ENCODE measurements at places on chromosomes 13 and 19.

- DNase-seq, result peak; percentile 38
These were observed 21.0 kb downstream of the TNFSF9 start for GRCh38 chr19:6551607-6552450.

DNA sequence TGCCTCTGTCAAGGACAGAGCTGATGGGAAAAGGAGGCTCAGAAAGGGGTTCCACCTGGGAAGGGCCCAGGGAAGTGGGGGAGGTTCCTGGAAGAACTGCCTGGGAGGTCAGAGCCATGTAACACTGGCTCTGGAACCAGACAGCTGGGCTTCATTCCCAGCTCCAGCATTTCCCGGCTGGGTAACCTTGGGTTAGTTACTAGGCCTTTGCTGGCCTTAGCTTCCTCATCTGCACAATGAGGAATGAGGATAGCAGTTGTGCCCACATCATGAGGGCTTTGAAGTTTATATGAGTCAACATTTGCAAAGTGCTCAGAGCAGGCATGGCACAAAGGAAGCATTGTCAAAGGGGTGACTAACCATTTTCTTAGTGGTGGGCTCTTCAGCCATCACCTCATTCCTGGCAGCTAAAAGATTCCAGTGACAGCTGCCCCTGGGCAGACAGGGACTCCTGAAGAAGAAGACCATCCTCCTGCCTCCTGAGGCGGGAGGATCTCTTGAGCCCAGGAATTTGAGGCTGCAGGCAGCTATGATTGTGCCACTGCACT lies 1.7 kb upstream of the DNAJB1 start:
- no peak for DNase-seq

GRCh38 chr13:103277959-103278694 lies 211.9 kb upstream of the SLC10A2 start:
- no peak for DNase-seq

GRCh38 chr13:25588336-25589060 lies 216.7 kb downstream of the ATP8A2 start:
- DNase-seq, result no peak

DNA sequence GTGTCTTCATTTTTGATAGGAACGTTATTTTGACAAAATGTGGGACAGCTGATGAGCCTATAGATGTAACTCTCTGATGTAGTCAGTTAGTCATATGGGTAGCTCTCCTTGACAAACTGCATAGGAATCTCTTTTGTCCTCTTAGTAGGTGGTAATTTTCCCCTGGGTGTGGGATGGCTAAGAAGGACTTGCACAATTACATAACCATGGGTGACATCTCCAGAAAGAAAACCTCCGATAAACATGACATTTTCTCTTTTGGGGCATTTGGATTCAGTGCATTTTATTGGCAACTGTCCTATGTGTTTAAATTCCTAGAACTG lies 41.8 kb downstream of the IGFL3 start:
- DNase-seq, result no peak

DNA sequence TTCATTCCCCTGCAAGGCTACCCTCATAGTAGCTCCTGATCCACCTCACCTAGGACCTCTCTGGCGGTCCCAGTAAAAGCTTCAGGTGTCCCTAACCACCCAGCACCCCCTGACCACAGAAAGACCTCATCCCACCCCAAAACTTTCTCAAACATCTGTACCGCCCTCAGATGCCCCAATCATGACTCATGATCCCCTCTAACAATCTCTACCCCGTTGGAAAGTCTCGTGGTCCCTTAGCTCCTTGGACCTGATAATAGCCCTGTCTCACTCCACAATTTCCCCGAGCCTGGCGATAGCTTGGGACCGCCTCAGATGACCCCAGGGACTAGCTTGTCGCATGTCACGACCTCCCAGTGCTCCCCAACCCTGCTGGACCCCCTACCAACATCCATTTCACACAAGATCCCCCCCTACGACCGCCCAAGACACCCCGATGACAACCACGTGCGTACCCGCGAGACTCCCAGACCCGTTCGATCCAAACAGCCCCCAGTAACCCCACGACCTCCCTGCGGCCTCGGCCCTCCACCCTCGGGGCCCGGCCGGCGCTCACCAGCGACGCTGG lies 450 bp downstream of the NDUFA11 start:
- DNase-seq, result peak; percentile 60

DNA sequence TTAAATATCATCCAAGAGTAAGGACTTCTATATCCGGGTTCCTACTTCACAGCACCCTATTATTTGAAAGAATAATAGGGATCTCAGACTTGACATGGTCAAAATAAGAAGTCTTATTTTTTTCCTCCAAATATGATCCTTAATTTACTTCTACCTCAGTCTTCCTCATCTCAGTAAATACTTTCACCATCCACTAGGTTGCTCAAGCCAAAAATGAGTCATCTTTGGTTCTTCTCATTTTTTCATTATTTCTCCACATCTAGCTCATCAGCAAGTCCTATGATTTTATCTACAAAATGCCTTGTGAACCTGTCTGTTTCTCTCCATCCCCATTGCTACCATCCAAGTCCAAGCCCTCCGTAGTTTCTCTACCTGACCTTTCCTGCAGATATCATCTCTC lies 121.9 kb upstream of the GJB6 start:
- DNase-seq, result peak; percentile 61

DNA sequence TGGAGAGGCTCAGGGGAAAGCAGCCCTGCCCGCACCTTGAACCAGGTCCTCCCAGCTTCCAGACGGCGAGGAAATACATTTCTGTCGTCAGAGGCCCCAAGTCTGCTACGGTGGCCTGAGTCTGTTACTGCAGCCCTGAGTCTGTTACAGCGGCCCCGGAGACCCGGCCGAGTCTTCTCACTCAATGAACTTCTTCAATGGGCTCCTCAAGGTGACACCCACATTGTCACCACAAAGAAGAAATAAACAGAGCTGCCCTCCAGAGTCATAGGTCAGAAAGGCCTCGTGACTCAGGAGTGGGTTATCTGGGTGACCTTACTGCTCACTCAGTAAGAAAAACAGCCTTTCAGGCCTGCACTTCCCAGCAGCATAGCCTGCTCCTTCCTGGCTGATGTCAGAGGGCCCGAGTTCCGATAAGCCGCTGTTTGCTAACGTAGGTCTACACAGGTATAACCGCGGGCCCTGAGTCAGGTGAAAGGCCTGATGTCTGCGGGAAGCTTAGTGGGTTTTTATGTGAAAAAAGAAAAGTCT lies 66.9 kb upstream of the TM9SF2 start:
- no peak for DNase-seq

- DNase-seq, result no peak
These were observed 2.4 kb upstream of the CTXN1 start for GRCh38 chr19:7928334-7928706.

GRCh38 chr13:97935071-97935470 lies 18.4 kb upstream of the IPO5 start:
- no peak for DNase-seq

DNA sequence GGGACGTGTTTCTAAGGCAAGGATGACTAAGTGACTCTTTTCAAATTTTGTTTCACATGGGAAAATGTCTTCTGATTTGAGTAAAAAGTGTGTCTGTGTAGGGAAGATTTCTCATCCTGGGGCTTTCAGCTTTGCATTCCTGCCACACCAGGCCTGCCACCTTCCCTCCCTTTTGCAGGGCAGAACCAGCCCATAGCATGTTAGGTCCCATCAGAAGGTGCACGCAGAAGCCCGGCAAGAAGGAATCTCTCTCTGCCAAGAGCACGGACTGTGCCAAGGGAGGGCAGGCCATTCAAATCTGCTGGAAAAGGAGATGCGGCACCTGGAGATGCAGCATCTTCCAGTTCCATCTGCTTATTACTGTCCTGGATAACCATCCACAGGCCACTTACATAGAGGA lies 212.0 kb downstream of the SLC7A1 start:
- DNase-seq, result no peak

DNA sequence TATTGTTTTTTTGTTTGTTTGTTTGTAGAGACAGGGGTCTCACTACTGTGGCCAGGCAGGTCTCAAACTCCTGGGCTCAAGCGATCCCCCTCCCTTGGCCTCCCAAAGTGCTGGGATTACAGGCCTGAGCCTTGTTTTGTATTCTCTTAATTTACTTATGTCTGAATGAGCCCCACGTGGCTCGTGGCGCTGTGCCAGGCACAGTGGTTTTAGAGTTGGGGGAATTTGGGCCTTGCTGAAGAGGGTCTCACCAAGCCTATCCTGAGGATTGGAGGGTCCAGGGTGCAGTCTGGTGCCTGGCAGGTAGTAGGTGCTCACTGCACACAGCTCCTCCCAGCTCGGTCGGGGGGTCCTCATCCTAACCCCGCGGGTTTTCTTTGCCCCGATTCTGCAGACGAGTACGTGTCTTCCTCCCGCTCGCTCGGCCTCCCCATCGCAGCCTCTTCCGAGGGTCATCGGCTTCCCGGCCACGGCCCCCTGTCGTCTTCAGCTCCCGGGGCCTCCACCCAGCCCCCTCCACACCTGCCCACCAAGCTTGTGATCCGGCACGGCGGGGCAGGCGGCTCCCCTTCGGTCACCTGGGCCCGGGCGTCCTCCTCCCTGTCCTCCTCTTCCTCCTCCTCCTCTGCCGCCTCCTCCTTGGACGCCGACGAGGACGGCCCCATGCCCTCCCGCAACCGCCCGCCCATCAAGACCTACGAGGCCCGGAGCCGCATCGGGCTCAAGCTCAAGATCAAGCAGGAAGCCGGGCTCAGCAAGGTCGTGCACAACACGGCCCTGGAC lies 12.1 kb upstream of the EHD2 start:
- no peak for DNase-seq

DNA sequence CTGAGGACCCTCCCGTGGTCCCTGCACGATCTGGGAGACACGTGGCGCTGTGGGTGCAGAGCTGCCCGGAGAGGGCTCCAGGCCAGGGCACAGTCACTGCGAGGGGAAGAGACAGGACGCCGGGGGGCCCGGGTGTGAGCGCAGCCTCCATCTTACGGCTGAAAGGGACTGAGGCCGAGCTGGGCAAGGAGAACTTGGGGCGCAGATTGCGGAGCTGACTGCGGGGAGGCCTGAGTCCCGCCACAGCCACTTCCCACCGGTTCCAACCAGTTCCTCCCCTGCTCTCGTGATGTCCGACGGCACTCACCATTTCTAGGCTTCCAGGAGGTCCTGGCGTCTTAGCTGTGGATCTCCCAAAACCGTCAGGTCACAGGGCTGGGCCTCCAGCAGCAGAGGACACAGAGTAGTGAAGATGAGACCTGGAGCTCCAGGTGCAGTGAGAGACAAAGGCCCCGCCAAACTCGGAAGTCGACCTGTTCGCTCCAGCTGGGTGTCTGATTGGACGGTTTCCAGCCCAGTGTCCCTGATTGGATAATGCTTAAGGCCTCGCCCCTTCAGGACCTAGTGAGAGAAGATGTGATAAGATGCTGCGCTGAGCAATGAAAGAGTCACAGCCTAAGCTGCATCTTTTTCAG lies 4.8 kb upstream of the ZNF253 start:
- DNase-seq, result no peak
